ENCODE measurements at places on chromosomes 1 and 21. TPM values are rescaled to one million over a fixed set of nuclear protein-coding genes. Genes with fewer than 3 reads are reported as not detected.

RHBG gene
- not detected for total RNA-seq

IFI44L gene
- 8.0 TPM for total RNA-seq

TTLL10 gene
- total RNA-seq = not detected

RGS8 gene
- total RNA-seq = not detected

FAM43B gene
- not detected for total RNA-seq

CLDN19 gene
- total RNA-seq = not detected

CDC7 gene
- 4.0 TPM for total RNA-seq

- H3K27ac ChIP-seq = no peak overlapping the region
- H3K4me3 ChIP-seq = no peak overlapping the region
- H3K36me3 ChIP-seq = peaks cover 71% of the 10 kb centered on the region
- H3K4me1 ChIP-seq = peaks cover 7% of the 10 kb centered on the region
Observed at GRCh38 chr1:110051262-110051648, 16.8 kb downstream of the STRIP1 start.

PRAMEF15 gene
- not detected for total RNA-seq

GRCh38 chr1:234836045-234836681 lies 226.2 kb upstream of the IRF2BP2 start:
- no peak for DNase-seq
- no peaks in the 10 kb centered on the region for H3K4me1 ChIP-seq
- no peaks in the 10 kb centered on the region for H3K27me3 ChIP-seq
- H3K36me3 ChIP-seq = no peaks in the 10 kb centered on the region
- H3K27ac ChIP-seq = no peak overlapping the region

ERG gene
- total RNA-seq = not detected

- H3K36me3 ChIP-seq = no peaks in the 10 kb centered on the region
- no peak for DNase-seq
- H3K27me3 ChIP-seq = no peaks in the 10 kb centered on the region
- H3K27ac ChIP-seq = no peak overlapping the region
Observed at GRCh38 chr1:170369000-170369399, 163.0 kb upstream of the GORAB start.

DNA sequence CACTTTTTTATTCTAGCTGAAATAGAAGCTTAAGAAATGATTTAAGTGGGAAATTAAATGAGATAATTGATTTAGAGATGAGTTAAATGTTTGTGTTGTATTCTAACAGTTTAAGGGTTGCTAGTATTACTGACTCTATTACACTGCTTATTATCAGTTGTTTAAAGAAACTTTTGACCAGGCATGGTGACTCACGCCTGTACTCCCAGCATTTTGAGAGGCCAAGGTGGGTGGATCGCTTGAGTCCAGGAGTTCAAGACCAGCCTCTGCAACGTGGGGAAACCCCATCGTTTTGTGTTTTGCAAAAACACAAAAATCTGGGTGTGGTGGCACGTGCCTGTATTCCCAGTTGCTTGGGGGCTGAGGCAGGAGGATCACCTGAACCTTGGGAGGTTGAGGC lies 14.2 kb downstream of the CLIC4 start:
- no peak overlapping the region for H3K4me3 ChIP-seq
- no peaks in the 10 kb centered on the region for H3K36me3 ChIP-seq
- no peak overlapping the region for H3K27ac ChIP-seq

ILF2 gene
- 348 TPM for total RNA-seq

GRCh38 chr1:23615423-23615822 lies 56.1 kb upstream of the ID3 start:
- no peak for DNase-seq
- no peaks in the 10 kb centered on the region for H3K36me3 ChIP-seq
- peaks cover under 1% of the 10 kb centered on the region for H3K4me1 ChIP-seq
- H3K27ac ChIP-seq = no peak overlapping the region
- no peak overlapping the region for H3K4me3 ChIP-seq

DNA sequence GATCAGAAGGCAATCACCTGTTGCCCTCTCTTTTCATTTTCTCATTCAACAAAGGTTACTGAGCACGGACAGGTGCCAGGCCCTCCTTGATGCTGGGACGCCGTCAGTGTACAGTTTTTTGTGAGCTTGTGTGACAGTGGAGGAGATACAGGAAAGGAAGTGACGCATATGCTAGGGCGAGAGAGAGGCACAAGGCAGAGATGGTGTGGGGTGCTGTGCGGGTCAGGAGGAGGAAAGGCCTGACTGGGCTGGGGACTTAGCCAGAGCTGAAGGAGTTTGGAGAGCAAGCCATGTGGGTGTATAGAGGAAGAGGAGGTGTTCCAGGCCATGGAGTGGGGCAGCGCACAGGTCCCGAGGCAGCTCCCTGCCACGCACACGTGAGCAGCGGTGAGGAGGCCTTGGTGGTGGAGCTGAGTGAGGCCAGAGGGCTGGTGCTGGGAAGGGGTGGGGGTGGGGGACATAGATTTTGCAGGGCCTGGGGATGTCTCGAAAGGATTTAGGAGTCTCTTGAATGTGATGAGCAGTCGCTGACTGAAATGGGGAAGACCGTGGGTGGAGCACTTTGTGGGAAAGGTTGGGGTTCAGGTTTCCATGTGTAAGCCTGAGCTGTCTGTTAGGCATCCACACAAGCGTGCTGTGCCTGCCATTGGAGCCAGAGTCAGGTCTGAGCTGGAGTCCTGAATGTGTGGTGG lies 46.0 kb downstream of the TRAPPC10 start:
- H3K27me3 ChIP-seq = no peaks in the 10 kb centered on the region
- DNase-seq = no peak
- H3K4me1 ChIP-seq = peaks cover 7% of the 10 kb centered on the region

- DNase-seq = no peak
- H3K4me1 ChIP-seq = peaks cover 28% of the 10 kb centered on the region
- no peaks in the 10 kb centered on the region for H3K27me3 ChIP-seq
- peaks cover 3% of the 10 kb centered on the region for H3K36me3 ChIP-seq
Observed at GRCh38 chr1:89550995-89551394, 26.4 kb downstream of the LRRC8B start.

CKS1B gene
- 289 TPM for total RNA-seq

NPR1 gene
- not detected for total RNA-seq

TMPRSS2 gene
- total RNA-seq = not detected

DNA sequence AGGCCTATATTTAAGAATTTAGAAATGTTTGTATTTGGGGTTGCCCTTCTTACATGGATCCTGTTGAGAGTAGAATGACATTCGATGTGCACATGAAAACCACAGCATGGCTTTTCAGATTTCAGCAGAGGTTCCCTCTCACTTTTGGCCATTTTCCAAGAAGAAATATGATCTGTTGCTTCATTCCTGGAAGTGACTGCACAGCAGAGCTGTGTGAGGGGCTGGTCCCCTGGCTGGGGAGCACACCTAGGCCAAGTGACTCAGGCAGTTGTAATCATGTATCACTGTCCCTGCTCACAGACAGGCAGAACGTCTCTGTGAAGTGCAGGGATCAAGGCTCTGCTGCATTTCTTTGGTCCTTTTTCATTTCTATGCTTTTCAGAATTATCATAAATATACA lies 32.3 kb downstream of the AGT start:
- H3K36me3 ChIP-seq = peaks cover 83% of the 10 kb centered on the region
- H3K27me3 ChIP-seq = no peaks in the 10 kb centered on the region
- H3K4me1 ChIP-seq = peaks cover 24% of the 10 kb centered on the region
- DNase-seq = peak; percentile 97
- peak overlapping the region; percentile 4 for H3K27ac ChIP-seq
- H3K4me3 ChIP-seq = no peak overlapping the region

DNA sequence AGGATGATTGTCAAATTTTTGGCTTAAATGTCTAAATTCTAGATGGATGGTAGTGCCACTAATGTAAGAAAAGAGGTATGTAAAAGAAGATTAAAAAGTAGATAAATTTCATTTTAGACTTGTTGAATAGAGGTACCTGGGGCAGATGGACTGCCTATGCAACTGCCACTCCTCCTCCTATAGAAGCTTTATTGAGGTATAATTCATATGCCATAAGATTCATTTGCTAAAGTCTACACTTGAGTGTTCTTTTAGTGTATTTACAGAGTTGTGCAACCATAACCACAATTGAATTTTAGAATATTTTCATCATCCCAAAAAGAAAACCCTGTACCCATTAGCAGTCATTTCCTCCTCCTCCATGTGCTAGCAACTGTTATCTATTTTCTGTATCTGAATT lies 70.6 kb downstream of the FNBP1L start:
- H3K27ac ChIP-seq = peak overlapping the region; percentile 1
- H3K4me1 ChIP-seq = peaks cover 29% of the 10 kb centered on the region
- peaks cover 6% of the 10 kb centered on the region for H3K36me3 ChIP-seq
- no peak overlapping the region for H3K4me3 ChIP-seq

HMGN1 gene
- 360 TPM for total RNA-seq

Measured in MCF 10A (cell line).